Stimulated activated CD4-positive, alpha-beta T cell treated with anti-CD3 and anti-CD28 coated beads, Interleukin-12 subunit alpha, Interleukin-12 subunit beta, amount 100 ng/mL, for 48 hours (primary cell): ENCODE measurements at places on chromosomes 16 and 17.
A peak's percentile ranks its signal among the peaks of the same experiment; 100 is the strongest.

DNA sequence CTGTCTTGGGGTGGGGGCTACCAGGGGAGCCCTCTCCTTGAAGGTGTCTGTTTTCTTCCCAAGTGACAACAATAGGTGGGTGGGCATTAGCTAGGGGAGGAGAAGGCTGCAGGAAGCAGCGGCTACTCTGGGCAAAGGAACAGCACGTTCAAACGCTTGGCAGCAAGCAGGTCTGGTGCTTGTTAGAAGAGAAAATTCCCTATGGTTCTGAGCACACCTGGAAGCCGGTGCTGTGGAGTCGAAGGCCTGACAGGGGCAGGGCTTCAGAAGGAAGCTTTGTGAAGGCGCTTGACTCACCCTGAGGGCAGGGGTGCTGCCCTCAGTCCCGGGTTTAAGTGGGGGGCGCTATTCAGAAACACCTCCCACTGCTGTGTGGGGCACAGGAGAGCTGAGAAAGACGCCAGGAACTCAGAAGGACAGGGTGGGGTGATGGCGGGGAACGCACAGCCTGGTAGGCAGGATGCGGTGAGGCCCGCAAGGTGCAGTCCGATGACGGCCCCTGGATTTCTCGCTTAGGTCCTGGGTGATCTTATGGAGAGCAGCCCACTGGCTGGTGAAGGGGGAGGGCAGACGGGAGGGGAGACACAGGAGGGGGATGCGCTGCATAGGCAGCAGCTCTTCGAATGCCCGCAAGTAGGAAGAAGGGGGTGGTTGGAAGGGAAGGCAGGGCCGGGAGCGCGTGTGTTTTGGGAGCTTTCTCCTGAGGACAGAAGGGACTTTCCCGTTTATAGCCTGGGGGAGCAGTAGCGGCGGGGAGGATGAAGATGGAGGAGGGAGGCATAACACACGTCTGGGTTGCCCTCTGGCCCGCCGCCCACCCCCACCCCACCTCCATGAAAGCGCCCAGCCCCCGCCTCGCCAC is 3.2 kb downstream of the GJD3 start:
- no peak for DNase-seq

DNA sequence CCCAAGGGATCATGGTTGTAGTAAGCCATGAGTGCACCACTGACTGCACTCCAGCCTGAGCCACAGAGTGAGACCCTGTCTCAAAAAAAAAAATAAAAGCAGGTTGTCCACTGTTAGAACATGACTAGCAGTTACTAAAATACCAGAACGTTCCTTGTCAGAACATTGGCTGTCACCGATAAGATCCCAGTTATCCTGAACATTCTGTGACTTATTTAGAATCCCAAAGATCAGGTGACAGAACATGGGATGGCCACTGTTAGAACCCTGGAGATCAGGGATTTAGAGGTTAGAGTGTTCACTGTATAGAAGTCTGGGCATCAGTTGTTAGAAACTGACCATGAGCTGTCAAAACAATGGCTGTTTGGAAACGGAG is 8.6 kb downstream of the CES4A start:
- no peak for DNase-seq

- no peak for DNase-seq
Measured at GRCh38 chr17:4998732-4999429, 1.1 kb downstream of the KIF1C start.

- no peak for DNase-seq
Measured at GRCh38 chr17:50697062-50697461, 10.7 kb downstream of the ANKRD40 start.

- DNase-seq = no peak
Measured at GRCh38 chr17:51238255-51238887, 21.5 kb downstream of the MBTD1 start.

GRCh38 chr17:41967141-41967920 is 736 bp downstream of the CNP start:
- DNase-seq = peak; percentile 32

DNA sequence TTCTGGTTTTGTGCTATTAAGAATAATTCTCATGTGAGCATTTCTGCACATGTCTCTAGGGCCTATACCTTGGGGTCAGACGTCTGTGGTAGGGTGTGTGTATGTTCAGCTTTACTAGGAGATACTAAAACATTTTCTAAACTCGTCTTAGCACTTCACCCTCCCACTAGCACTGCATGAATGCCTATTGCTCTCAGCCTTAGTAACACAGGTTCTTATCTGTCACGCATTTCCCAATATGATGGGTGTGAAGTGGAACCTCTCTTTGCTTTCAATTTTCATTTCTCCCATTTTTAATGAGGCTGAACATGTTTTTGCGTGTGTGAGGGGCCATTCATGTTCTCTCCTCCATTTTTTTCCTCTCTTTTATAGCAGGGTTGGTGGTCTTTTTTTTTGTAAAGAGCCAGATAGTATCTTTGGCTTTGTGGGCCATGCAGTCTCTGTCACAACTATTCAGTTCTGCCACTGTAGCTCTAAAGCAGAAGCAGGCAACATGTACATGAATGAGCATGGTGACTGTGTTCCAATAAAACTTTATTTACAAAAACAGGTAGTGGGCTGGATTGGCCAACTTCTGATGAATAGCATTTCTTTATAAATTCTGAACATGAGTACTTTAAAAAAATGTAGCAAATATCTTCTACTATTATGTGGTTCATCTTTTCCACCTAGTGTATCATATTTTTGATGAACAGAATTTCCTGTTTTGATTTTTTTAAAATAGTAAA is 354.0 kb downstream of the XYLT1 start:
- DNase-seq = no peak

- no peak for DNase-seq
Measured at GRCh38 chr16:78437352-78437968, 338.0 kb downstream of the WWOX start.

DNA sequence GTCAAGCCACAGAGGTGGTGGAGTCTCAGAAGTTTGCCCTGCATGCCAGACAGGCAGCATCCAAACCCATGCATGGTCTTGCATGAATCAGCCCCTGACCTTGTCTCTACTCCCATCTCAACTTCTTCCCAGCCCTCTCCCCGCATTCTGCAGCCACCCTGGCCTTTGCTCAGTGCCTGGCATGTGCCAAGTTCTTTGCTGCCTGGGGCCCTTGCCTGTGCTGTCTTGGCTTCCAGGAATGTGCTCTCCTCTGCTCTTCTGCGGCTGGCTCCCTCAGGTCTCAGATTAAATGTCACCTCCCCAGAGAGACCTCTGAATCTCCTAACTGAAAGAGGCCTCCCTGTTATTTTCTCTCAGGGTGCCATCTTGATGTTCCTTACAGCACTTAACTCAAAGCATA is 17.6 kb downstream of the DRC3 start:
- DNase-seq = no peak

- DNase-seq = no peak
Measured at GRCh38 chr17:51734462-51734861, 424.1 kb downstream of the CA10 start.

DNA sequence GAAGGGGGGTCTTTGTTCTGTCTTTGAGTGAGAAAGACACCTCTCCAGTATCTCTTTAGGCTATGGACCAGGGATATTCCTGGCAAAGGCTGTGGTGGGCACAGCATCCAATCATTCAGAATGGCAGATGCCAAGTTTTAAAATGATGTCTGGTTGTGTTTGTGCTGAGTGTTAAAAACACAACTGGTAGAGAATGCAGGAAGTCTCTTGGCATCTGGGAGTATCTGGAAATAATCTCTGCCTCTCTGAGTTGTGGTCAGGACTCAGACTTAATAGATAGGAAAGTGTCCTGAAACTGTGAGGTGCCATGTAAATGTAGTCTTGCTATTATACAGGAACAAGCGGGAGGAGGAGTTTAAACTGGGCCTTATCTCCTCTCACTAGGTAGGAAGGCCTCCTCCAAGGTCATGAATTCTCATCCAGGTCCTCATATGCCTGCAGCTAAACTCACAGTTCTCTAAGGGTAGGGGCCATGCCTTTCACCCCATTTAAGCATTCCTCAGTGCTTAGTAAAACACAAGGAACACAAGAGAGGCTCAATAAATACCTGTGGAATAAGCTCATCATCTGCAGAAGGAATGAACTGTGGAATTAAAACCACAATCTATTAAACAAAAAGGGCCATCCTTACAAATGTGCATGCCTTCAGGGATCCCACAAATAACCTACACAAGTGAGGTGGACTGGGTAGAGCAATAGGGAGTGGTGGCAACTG is 317.6 kb downstream of the CBLN1 start:
- no peak for DNase-seq

GRCh38 chr17:77223642-77224420 is 83.1 kb downstream of the SEC14L1 start:
- DNase-seq = no peak

GRCh38 chr17:81934850-81935708 is 2.0 kb downstream of the PYCR1 start:
- no peak for DNase-seq

GRCh38 chr17:57940653-57941329 is 14.4 kb downstream of the CUEDC1 start:
- DNase-seq = no peak

GRCh38 chr17:5241861-5242671 is 7.4 kb upstream of the SCIMP start:
- no peak for DNase-seq

- no peak for DNase-seq
Measured at GRCh38 chr16:53043428-53043831, 9.3 kb downstream of the CHD9NB start.

GRCh38 chr16:68086336-68086841 is 1.2 kb downstream of the NFATC3 start:
- DNase-seq = no peak

GRCh38 chr17:44155488-44155887 is 13.8 kb downstream of the HROB start:
- DNase-seq = no peak

DNA sequence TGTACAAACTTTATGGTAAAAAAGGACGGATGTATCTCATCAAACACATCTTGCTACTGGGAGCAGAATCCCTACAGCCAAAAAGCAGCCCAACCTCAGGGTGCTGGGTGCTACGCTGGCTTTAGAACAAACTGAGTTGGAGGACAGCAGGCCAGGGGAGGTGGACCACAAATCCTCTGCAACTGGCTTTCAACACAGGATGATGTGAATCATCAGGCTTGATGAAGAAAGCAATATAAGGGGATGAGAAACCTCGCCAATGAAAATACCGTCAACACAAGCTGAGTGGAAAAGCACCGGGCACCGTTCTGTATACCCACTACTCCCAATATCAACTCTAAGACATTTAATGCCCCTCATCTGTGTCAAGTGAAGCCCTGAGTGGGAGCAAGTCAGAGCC is 14.3 kb downstream of the HBQ1 start:
- DNase-seq = no peak

GRCh38 chr17:41784207-41784744 is 2.2 kb downstream of the JUP start:
- DNase-seq = no peak

GRCh38 chr16:12255473-12255872 is 278.9 kb downstream of the SNX29 start:
- no peak for DNase-seq

- DNase-seq = no peak
Measured at GRCh38 chr17:32992321-32993033, 830 bp downstream of the SPACA3 start.

- no peak for DNase-seq
Measured at GRCh38 chr17:13947499-13947898, 121.8 kb upstream of the COX10 start.

DNA sequence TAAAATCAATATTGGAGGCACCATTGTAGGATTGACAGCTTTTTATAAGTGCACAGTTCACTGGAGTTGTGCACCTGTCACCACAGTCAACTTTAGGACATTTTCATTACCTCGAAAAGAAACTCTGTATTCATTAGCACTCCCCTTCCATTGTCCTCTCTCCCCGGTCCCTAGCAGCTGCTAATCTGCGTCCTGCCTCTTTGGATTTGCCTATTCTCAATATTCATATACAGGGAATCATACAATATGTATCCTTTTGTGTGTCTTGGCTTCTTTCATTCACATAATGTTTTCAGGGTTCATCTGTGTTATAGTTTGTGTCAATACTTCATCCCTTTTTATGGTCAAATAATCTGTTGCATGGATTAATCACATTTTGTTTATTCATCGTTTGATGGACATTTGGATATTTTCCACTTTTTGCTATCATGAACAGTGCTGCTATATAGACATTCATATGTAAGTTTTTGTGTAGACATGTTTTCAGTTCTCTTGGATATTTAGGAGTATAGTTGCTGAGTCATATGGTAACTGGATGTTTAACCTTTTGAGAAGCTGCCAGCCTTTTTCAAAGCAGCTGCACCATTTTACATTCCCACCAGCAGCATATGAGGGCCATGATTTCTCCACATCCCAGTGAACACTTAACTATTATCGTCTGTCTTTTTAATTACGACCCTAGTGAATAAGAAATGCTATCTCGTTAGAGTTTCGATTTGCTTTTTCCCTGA is 9.8 kb downstream of the DNAJA3 start:
- DNase-seq = no peak

DNA sequence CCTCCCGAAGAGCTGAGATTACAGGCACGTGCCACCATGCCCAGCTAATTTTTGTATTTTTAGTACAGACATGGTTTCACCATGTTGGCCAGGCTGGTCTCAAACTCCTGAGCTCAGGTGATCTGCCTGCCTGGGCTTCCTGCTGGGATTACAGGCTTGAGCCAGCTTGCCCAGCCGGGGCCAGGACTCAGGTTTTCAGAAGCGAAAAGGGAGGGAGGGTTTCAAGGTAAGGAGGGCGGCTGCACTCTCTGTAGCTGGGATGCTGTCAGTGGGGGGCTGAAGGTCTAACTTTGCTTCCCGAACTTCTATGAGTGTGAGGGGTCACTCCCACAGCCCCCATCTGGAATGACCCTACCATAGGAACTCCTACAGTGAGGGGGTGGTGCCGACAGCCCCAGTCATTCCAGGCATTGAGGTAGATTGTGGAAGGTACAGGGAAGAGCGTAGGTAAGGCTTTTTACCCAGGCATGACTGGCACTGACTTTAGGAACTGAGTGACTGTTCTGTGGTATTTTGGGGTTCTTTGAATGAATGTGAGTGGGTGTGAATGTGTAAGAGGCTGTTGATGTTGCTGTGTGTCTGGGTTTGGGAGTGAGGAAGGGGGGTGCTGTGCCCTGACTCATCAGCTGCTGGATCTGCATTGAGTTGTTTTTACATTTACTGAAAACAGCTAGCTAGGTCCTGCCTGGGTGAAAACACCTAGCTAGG is 3.8 kb upstream of the C1QL1 start:
- DNase-seq = peak; percentile 45

GRCh38 chr17:3660311-3660891 is 8.0 kb downstream of the TAX1BP3 start:
- DNase-seq = no peak

DNA sequence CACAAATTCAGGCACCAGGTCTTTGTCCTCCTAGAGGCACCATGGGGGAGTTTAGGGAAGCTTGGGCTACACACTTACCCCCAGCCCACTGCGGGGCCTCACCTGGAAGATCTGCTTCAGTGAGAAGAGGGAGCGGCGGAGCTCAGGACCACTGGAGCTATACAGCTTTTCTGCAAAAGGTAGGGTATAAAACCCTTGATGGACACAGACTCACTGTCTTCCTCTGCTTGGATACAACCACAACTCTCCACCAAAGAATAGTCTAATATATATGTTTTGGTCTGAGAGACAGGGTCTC is 9.1 kb downstream of the FHOD1 start:
- no peak for DNase-seq

- DNase-seq = no peak
Measured at GRCh38 chr17:73759734-73760438, 115.6 kb upstream of the SDK2 start.

GRCh38 chr17:40516581-40517285 is 15.3 kb upstream of the TNS4 start:
- DNase-seq = peak; percentile 43

- no peak for DNase-seq
Measured at GRCh38 chr17:67074781-67075180, 30.4 kb downstream of the CACNG1 start.
